Suprapubic skin (tissue), 4 donors: ENCODE measurements at places on chromosomes 5 and 9.

GRCh38 chr5:96439477-96440184 lies 6.6 kb upstream of the PCSK1 start:
- no peak for DNase-seq

- DNase-seq: no peak
Measured at GRCh38 chr9:71479621-71480020, 288.7 kb downstream of the CEMIP2 start.

DNA sequence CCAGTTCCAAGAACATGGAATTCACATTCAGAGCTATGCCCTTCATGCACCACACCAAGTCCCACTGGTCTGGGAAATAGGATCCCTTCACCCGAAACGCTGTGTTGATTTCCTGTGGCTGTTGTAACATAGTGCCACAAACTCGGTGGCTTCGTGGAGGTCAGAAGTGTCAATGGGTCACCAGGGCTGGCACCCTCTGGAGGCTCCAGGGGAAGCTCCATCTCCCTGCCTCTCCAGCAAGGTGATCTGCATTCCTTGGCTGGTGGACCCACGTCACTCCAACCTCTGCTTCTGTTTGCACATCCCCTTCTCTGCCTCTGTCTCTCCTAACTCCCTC lies 28.9 kb upstream of the ALDH1B1 start:
- no peak for DNase-seq

- DNase-seq: no peak
Measured at GRCh38 chr9:13568841-13569601, 289.5 kb upstream of the MPDZ start.

GRCh38 chr5:116730706-116731105 lies 156.1 kb upstream of the SEMA6A start:
- no peak for DNase-seq

- peak; percentile 74 for DNase-seq
Measured at GRCh38 chr5:179610109-179610902, 13.2 kb downstream of the HNRNPH1 start.

GRCh38 chr9:137956688-137957385 lies 79.3 kb downstream of the CACNA1B start:
- DNase-seq: no peak

DNA sequence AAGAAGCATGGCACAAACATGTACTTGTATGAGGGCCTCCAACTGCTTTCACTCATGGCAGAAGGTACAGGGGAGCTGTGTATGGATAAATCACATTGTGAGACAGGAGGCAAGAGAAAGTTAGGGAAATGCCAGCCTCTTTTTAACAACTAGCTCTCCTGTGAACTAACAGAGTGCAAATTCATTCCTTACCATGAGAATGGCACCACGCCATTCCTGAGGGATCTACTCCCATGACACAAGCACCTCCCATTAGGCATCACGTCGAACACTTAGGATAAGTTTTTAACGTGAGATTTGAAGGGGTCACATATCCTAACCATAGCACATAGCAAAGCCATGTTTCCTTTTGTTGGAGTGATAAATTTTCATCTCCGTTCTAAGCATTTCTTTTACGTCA lies 747.2 kb upstream of the CHD1 start:
- no peak for DNase-seq

DNA sequence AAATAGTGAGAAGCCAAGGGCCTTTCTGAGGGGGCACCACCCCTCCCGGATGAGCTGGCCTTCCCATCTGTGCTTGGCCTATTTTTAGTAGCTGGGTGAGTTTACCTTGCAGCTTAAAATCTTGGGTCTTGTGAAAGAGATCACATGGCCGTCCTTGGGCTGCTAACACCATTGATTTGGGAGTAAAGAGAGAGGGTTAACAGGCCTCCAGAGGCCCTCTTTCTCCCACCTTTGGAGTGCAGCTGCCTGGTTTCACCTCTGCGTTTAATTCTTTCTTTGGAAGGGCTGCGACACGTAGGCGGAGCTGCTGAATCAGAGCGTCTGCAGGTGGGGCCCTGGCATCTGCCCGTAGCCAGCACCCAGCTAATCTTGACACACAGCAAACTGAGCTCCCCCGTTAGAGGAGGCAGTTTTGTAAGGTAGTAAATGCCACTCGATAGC lies 12.8 kb downstream of the OLFM1 start:
- DNase-seq: no peak

DNA sequence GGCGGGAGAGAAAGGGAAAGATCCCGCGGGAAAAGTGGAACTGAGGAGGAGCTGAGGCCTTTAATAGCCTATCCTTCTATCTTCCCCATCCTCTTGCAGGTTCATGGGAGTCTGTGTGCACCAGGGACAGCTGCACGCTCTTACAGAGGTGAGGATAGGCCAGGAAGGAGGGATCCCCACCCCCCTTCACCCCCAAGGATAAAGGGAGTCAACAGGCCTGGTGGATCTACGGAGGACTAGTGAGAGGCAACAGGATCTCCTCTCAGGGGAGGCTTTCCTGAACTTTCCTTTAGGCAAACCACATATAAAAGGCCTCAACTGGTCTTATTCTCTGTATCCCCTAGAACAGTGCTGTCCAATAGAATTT lies 1.1 kb downstream of the TESK1 start:
- DNase-seq: no peak

- DNase-seq: no peak
Measured at GRCh38 chr5:135593886-135594285, 15.1 kb upstream of the CXCL14 start.

DNA sequence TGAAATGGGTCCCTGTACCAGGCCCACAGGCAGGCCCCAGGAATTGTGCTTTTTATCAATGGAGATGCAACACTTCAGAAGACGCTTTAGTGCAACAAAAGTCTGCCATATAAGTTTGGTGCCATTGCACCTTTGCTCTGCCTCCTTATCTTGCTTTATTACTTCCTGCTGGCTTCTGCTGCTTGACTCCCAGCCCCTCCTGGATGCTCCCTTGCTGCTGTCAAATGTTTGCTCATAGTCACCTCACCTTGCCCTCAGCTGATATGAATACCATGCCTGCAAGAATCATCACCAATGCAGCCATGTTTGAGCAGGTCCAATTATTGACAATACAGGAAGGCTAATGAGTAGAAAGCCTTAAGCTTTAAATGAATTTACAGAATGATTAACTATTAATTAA lies 25.4 kb downstream of the MEGF10 start:
- DNase-seq: no peak
